ENCODE measurements at places on chromosomes 2 and 18. TPM values are rescaled to one million over a fixed set of nuclear protein-coding genes. Genes with fewer than 3 reads are reported as not detected.

Gene RNF152
- 1.7 TPM for total RNA-seq

Gene TCF7L1
- 1.1 TPM for total RNA-seq

Gene FAM110C
- 8.3 TPM for total RNA-seq

Gene RUFY4
- not detected for total RNA-seq

- no peaks in the 10 kb centered on the region for H3K27me3 ChIP-seq
- no peaks in the 10 kb centered on the region for H3K36me3 ChIP-seq
- no peak overlapping the region for H3K4me3 ChIP-seq
- DNase-seq, result no peak
- H3K27ac ChIP-seq, result no peak overlapping the region
- no peaks in the 10 kb centered on the region for H3K4me1 ChIP-seq
Measured at GRCh38 chr2:200174433-200175216, 131.9 kb upstream of the SPATS2L start.

- H3K4me1 ChIP-seq, result no peaks in the 10 kb centered on the region
- peak; percentile 9 for DNase-seq
- H3K27me3 ChIP-seq, result no peaks in the 10 kb centered on the region
- H3K36me3 ChIP-seq, result no peaks in the 10 kb centered on the region
Measured at GRCh38 chr18:34031810-34032209, 192.9 kb downstream of the NOL4 start.

DNA sequence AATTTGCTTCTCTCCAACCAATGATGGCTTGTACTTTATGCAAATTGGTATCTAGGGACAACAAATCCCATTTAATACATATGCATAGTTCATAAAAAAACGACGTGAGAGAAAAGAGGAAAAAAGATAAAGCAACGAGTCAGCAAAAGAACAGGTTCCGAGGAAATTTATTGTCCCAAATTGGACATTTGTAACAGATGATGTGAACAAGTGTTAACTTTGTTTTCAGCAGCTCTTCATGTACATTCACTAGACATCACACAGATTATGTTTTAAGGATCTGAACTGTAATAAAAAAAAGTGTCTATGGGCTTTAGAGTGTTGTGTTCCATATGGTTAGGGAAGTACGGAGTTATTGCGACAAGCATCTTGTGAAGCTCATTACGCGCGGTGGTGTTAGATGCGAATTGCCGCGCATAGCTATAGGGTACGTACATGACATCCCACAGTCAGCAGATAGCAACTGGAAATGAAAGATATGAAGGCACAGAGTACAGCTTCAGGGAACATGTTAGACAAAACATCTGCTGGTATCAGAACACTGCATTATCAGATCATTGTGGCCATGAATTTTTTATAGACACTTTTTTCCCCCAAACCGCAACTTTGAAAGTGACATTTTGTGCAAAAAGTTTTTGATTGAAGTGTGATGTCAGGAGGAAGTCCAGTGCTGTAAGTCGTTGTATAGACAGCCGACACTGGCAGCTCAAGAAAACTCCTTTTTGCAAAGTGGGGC is 1073.1 kb upstream of the FANCL start:
- no peak overlapping the region for H3K4me3 ChIP-seq
- no peaks in the 10 kb centered on the region for H3K27me3 ChIP-seq
- H3K27ac ChIP-seq, result no peak overlapping the region
- no peak for DNase-seq
- no peaks in the 10 kb centered on the region for H3K4me1 ChIP-seq

Gene PRKAG3
- total RNA-seq, result not detected
